Gastrocnemius medialis (tissue), 4 donors: ENCODE measurements at places on chromosomes 2 and 18. TPM values are rescaled to one million over a fixed set of nuclear protein-coding genes. Genes with fewer than 3 reads are reported as not detected.

GRCh38 chr18:2236232-2236631 lies 335.1 kb downstream of the METTL4 start:
- H3K4me3 ChIP-seq = no peak overlapping the region
- H3K36me3 ChIP-seq = no peaks in the 10 kb centered on the region
- no peak overlapping the region for H3K27ac ChIP-seq

GRCh38 chr18:2687390-2688001 lies 32.0 kb downstream of the SMCHD1 start:
- H3K36me3 ChIP-seq = no peaks in the 10 kb centered on the region
- DNase-seq = no peak
- no peaks in the 10 kb centered on the region for H3K27me3 ChIP-seq
- H3K27ac ChIP-seq = no peak overlapping the region
- no peak overlapping the region for H3K4me3 ChIP-seq

GRCh38 chr2:49845021-49845420 lies 690.7 kb upstream of the FSHR start:
- H3K4me3 ChIP-seq = no peak overlapping the region
- DNase-seq = no peak
- H3K36me3 ChIP-seq = no peaks in the 10 kb centered on the region
- H3K4me1 ChIP-seq = no peaks in the 10 kb centered on the region
- H3K27me3 ChIP-seq = no peaks in the 10 kb centered on the region

- H3K27me3 ChIP-seq = no peaks in the 10 kb centered on the region
- H3K4me3 ChIP-seq = no peak overlapping the region
- no peak overlapping the region for H3K27ac ChIP-seq
- H3K36me3 ChIP-seq = no peaks in the 10 kb centered on the region
- peaks cover 13% of the 10 kb centered on the region for H3K4me1 ChIP-seq
- DNase-seq = no peak
Measured at GRCh38 chr2:230677201-230677946, 35.3 kb upstream of the CAB39 start.

DNA sequence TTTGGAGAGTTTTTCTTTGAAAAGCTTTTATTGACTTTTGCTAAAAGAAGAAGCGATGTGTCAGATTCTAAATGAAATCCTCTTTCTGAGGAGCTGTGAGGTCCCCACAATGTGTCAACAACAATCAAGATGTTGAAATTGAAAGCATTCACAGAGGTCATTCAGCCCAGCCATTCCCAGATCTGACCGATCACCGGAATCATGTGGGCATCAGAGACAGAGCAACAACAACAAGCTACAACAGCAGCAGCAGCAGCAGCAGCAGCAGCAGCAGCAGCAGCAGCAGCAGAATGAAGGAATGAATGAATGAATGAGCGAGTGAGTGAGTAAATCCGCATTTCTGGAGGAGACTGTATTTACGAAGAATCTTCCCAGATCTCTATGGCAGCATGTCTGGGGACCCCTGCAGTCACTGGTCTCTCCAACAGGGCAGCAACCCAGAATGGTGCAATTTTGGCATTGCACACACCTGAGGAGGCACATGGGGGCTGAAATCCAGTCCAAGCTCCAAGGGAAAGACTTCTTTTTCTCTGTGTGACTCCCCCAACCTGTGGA lies 299.0 kb downstream of the MYCN start:
- no peaks in the 10 kb centered on the region for H3K27me3 ChIP-seq
- no peak for DNase-seq
- H3K36me3 ChIP-seq = no peaks in the 10 kb centered on the region
- no peak overlapping the region for H3K27ac ChIP-seq

GRCh38 chr2:190678444-190679162 lies 29.7 kb downstream of the NAB1 start:
- no peak for DNase-seq
- H3K27ac ChIP-seq = no peak overlapping the region
- H3K4me1 ChIP-seq = peaks cover 8% of the 10 kb centered on the region
- H3K27me3 ChIP-seq = no peaks in the 10 kb centered on the region
- H3K4me3 ChIP-seq = no peak overlapping the region

DNA sequence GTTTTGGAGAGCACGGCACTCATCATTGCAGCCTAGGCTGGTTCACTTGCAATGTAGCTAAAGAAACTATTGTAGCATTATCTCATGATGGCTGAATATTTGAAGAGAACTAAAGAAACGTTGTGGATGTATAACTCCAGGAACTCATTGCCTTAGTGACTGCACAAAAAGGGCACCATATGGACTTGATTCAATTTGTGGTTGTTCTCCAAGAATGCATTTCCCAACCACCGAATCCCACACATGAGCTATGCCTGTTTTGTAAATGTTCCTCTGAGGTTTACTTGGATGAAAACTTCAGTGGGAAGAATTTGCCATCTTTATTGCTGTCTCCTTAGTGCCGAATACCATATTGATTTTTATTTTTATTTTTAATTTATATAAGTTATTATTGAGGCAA lies 43.5 kb downstream of the DOK6 start:
- no peaks in the 10 kb centered on the region for H3K27me3 ChIP-seq
- no peaks in the 10 kb centered on the region for H3K4me1 ChIP-seq
- no peak overlapping the region for H3K4me3 ChIP-seq
- DNase-seq = no peak

DNA sequence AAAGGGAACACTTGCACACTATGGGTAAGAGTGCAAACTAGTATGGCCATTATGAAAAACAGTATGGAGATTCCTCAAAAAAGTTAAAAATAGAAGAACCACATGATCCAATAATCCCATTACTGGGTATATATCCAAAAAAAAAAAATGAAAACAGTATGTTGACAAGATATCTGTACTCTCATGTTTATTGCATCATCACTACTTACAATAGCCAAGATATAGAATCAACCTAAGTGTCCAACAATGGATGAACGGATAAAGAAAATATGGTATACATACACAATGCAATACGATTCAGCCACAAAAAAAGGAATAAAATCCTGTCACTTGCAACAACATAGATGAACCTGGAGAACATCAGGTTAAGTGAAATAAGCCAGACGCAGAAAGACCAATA lies 73.3 kb downstream of the LOXHD1 start:
- H3K27ac ChIP-seq = no peak overlapping the region
- no peaks in the 10 kb centered on the region for H3K27me3 ChIP-seq
- H3K4me1 ChIP-seq = no peaks in the 10 kb centered on the region
- no peaks in the 10 kb centered on the region for H3K36me3 ChIP-seq

- H3K36me3 ChIP-seq = no peaks in the 10 kb centered on the region
- H3K27me3 ChIP-seq = no peaks in the 10 kb centered on the region
- H3K4me3 ChIP-seq = no peak overlapping the region
- no peak for DNase-seq
- no peak overlapping the region for H3K27ac ChIP-seq
Measured at GRCh38 chr18:50107468-50107977, 87.4 kb downstream of the MYO5B start.

GRCh38 chr18:27966881-27967280 lies 210.0 kb downstream of the CDH2 start:
- no peak overlapping the region for H3K4me3 ChIP-seq
- no peaks in the 10 kb centered on the region for H3K4me1 ChIP-seq
- H3K27ac ChIP-seq = no peak overlapping the region
- no peak for DNase-seq

- no peak overlapping the region for H3K27ac ChIP-seq
- DNase-seq = no peak
- H3K27me3 ChIP-seq = no peaks in the 10 kb centered on the region
- H3K36me3 ChIP-seq = no peaks in the 10 kb centered on the region
Measured at GRCh38 chr2:29260142-29260772, 145.0 kb downstream of the CLIP4 start.

DNA sequence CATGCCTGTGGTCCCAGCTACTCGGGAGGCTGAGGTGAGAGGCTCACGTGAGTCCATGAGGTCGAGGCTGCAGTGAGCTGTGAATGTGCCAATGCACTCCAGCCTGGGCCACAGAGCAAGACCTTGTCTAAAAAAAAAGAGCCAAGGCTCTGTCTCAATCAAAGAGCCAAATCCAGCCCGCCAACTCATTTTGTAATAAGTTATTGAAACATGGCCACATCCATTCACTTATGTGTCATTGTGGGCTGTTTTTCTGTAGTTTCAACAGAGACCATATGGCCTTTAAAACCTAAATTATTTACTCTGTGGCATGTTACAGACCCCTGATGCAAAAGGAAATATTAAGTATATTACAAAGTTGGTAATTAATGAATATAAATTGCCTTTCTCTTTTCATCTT lies 60.8 kb downstream of the GPR39 start:
- no peaks in the 10 kb centered on the region for H3K36me3 ChIP-seq
- H3K27ac ChIP-seq = no peak overlapping the region
- no peak overlapping the region for H3K4me3 ChIP-seq
- H3K27me3 ChIP-seq = no peaks in the 10 kb centered on the region

DNA sequence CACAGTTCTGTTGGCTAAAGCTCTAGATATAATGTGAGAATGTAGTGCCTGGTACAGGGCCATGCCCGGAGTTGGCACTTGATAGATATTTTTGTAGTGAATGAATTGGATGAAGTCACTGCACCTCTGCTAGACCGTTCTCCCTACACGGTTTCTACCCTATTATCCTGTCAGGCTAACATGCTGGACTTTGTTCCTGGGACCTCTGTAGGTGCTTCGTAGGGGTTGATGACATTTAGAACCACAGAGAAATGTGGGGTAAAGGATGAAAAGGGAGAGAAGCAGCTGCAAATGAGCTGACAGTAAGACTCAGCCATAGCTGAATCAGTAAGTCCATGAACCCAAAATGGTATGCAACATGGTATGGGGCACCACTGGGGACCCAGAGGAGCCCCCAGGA lies 4.1 kb upstream of the FBLN7 start:
- no peak overlapping the region for H3K4me3 ChIP-seq
- DNase-seq = no peak
- H3K36me3 ChIP-seq = no peaks in the 10 kb centered on the region
- H3K4me1 ChIP-seq = no peaks in the 10 kb centered on the region
- no peak overlapping the region for H3K27ac ChIP-seq
- H3K27me3 ChIP-seq = no peaks in the 10 kb centered on the region

DNA sequence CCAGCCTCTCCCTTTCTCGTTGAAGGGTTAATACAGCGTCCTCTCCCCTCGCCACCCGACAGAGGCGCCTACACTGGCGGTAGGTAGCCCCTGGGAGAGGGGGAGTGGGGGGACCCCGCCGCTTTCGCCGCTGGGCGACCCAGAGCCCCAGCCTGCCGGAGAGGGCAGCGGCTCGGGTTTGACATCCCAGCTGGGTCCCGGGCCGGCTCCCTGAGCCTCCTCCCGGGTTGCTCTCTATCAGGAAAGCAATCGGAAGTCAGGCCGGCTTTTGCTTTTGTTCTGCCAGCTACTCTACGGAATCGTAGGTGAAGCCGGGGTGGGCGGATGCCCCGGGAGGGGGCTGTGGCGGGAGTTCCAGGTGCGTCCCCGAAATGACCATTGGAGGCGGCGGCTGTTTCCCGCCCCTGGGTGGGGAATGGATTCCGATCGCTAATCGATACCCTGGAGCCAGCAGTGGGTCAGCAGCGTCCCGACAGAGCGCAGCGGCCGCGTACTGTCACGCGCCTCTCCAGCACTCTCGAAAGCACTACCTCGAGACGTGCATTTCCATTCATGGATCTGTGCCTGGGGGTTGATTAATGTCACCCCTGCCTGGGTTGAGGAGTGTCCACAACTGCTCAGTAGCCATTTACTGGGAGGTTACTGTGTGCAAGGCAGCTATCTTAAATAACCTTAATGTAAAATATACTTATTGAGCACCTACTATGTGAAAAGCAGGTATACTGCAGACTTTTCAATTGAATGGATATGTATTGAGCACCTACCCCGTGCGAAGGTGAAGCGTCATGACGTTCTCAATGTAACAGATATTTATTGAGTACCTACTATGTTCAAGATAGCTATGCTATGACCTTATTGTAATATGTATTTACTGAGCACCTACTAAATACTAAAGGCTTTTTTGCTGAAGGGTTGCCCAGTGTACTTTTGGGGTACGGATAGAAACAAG lies 1.1 kb downstream of the MAPK4 start:
- H3K4me1 ChIP-seq = no peaks in the 10 kb centered on the region
- H3K27ac ChIP-seq = no peak overlapping the region
- H3K4me3 ChIP-seq = peak overlapping the region; percentile 83
- no peaks in the 10 kb centered on the region for H3K36me3 ChIP-seq
- no peak for DNase-seq

DNA sequence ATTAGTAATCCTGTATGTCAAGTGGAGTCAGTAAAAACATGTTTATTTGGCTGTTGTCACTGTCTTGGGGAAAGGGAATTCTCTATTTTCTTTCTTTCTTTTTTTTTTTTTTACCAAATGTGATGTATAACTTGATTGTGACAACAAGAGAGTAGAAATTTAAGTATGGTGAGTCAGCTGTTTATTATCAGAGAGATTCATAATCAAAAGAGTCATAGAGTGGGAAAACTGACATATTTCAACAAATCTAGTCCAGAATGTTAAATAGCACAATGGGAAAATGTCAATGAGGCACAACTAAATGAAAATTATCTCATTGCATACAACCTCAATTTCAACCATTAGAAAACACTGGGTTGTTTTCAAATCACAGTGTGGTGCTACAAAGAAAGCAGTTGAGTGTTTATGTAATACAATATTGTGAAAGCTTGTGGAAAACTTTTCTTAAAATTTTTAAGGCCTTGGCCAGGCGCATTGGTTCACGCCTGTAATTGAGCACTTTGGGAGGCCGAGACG lies 111.9 kb upstream of the DTNA start:
- H3K27me3 ChIP-seq = no peaks in the 10 kb centered on the region
- no peaks in the 10 kb centered on the region for H3K36me3 ChIP-seq
- no peak overlapping the region for H3K4me3 ChIP-seq
- no peak for DNase-seq
- H3K27ac ChIP-seq = peak overlapping the region; percentile 87
- H3K4me1 ChIP-seq = peaks cover 34% of the 10 kb centered on the region

DNA sequence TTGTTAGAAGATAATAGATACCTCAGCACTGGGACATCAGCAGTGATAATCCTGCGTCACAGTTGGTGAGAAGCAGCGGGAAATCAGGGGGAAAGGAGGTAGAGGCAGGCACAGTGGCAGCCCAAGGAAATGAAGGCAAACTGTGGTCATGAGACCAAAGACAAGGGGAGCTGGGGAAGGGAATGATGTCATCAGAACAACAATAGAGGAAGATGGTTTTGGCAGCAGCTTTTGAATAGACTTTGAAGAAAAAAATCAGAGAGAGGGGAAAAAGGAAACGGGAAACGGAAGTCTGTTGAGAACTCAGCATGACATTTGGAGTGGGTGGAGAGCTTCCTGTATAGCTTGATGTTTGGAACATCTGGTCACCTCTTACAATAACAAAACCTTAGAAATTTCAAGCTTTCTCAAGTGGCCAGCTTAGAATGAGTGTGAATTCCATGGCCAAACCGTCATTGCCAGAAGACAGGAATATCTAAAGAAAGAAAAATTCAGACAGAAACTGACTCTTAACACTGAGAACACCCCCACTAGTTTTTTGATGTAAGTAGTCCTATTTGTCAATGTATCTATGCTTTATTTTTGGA lies 18.4 kb upstream of the YES1 start:
- peak overlapping the region; percentile 47 for H3K27ac ChIP-seq
- H3K36me3 ChIP-seq = no peaks in the 10 kb centered on the region
- H3K27me3 ChIP-seq = no peaks in the 10 kb centered on the region
- H3K4me1 ChIP-seq = no peaks in the 10 kb centered on the region
- no peak overlapping the region for H3K4me3 ChIP-seq
- DNase-seq = no peak

- H3K36me3 ChIP-seq = no peaks in the 10 kb centered on the region
- H3K27ac ChIP-seq = no peak overlapping the region
- DNase-seq = no peak
- H3K27me3 ChIP-seq = no peaks in the 10 kb centered on the region
Measured at GRCh38 chr2:137943678-137944347, 20.5 kb upstream of the HNMT start.

The POLR1A gene
- 31.0 TPM for total RNA-seq

The RAX gene
- total RNA-seq = not detected

The ARPC2 gene
- 192 TPM for total RNA-seq

The INPP5D gene
- total RNA-seq = 1.7 TPM

The ACOXL gene
- not detected for total RNA-seq

The POTEF gene
- not detected for total RNA-seq
